Dermis blood vessel endothelial cell (primary cell): ENCODE measurements at places on chromosomes 4 and X. TPM values are rescaled to one million over a fixed set of nuclear protein-coding genes. Genes with fewer than 3 reads are reported as not detected.

DNA sequence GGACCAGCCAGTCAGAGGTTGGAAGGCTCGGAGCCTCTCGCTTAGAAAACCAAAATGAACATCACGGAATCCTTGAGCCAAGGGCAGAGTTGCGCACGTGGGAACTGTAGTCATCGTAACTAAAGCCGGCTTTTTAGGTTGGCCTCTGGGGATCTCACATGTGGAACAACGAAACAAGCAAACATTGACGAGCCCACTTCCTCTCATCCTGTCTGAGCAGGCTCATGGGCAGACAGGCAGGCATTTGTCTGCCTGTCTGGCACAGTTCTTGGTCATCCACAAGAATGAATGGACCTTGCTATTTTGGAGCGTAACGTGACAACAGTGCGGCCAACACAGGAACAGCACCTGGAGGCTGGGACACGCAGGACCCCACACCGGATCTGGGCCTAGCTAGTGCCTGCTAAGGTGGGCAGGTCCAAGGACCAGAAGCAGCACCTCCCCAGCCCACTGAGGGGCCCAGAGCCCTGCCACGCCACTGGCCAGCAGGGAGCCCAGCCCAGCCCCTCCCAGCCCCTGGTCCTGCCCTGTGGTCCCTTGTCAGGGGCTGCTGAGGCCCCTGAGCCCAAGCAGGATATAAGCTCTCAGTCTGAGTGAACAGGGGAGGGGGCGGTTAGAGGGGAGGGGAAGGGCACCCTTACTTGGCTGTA lies 9.2 kb upstream of the TREX2 start:
- no peak for DNase-seq

The MAGEA1 gene
- not detected in 2 replicates for total RNA-seq

DNA sequence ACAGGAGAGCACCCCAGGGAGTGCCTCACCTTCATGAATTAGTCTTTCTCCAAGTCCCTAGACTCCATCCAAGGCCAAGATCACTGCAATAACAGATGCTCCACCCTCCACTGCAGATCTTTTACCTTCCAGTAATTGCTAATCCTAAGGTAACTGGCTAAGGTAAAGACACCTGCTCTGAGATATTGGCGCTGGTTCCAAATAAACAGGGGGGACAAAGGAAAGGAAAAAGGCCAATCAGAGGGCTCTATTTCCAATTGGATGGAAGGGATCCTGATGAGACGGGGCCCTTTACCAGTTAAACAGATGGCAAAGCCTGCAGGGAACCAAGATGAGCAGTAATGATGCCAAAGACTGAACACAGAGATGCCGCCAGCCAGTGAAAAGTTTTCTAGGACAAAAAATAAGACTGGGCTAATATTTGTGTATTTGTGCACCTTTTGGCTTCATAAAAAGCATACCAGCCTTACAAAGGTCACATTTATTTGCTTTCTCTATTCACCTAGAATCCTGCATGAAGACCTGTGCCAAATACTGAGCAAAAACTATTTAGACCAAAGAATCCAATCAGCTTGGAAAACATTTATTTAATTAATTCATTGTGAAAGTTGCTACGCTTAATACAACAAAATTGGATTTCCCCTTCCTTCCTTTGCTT lies 148.5 kb downstream of the PPP3CA start:
- DNase-seq, result no peak

DNA sequence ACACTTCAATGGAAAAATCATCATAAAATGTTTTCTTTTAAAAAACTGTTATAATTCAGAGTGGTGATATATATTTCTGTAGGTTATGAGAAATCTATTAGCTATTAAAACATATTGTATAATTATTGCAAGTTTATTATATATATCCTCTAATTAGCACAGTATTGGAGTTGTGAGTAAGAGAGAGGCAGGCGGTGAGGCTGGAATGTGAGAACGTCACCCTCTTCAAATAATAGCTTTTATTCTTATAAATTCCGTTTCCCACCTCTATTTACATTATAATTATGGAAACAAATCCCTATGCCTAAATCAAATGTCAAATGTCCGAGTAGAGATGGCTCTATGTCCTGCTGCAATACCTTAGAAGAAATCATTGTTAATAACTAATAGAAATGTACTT lies 292.9 kb downstream of the ADGRL3 start:
- no peak for DNase-seq

- no peak for DNase-seq
These were observed 87.5 kb downstream of the NSUN7 start for GRCh38 chr4:40837094-40837870.

GRCh38 chrX:85004255-85004654 lies 578 bp downstream of the APOOL start:
- DNase-seq, result peak; percentile 30

The NSUN7 gene
- total RNA-seq, result 0.09 TPM in 1 of 2 replicates, not detected in the other

DNA sequence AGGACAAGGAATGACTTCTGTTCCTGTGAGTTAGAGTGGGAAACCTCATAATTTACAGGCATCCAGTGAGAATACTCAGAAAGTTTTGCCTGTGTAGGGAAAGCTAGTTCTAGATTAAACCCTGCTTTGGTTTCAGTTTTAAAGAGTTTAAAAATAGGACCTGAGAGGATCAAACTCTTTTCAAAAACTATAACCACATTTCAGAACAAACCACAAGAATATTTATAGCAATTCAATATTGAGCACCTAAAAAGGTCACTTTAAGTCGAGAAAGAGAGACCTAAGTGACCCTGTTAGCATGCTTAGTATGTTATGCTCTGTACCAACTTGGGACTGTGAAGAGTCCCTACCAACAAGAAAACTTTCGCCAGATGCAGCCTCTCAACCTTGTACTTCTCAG lies 17.4 kb upstream of the PWWP3B start:
- no peak for DNase-seq

DNA sequence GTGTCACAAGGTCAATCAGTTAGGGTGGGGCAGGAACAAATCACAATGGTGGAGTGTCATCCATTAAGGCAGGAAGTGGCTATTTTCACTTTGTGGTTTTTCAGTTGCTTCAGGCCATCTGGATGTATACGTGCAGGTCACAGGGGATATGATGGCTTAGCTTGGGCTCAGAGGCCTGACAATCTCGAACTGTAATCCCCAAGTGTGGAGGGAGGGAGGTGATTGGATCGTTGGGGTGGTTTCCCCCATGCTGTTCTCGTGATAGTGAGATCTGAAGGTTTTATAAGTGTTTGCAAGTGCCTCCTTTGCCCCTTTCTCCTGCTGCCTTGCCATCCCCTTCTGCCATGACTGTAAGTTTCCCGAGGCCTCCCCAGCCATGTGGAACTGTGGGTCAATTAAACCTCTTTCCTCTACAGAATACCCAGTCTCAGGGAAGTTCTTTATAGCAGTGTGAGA lies 36.7 kb upstream of the STS start:
- peak; percentile 28 for DNase-seq

DNA sequence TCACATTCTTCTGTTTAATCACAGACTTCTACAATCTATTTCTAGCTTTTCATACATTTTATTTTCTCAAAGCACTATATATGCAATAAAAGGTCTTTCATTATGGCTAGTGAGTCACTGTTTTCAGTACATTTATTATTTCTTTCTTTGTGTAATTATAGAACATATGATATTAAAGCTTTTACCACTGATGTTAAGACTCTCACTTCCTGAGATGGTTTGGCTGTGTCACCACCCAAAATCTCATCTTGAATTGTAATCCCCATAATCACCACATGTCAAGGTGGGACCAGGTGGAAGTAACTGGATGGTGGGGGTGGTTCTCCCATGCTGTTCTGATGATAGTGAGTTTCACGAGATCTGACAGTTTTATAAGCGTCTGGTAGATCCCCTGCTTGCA lies 41.9 kb downstream of the UBA6 start:
- DNase-seq, result no peak

DNA sequence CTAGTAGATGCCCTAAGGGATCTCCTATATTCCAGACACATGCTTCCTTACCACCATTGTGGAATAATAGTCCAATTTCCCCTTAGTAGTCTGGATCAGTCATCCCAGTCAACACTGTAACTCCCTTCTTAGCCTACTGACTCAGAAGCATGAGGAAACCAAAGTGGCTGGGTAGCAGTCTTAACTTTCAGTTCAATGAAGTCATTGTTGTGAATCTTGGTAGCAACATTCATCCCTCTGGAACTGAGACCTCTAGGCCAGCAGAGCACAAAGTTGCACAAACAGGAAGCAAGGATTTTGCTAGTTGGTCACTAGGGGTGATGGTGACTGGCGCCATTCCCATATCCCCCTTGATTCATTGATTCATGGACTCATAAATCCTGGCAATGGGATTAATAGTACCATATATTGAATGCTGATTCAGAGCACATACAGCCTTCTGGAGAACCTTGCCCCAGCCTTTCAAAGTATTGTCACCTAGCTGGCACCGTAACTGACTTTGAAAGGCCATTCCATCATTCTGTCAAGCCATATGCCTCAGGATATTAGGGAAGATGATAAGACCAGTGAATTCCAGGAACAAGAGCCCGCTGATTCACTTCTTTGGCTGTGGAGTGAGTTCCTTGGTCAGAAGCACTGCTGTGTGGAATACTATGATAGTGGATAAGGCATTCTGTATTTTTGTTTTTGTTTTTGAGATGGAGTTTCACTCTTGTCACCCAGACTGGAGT lies 19.7 kb upstream of the GPAT3 start:
- peak; percentile 9 for DNase-seq

The UGT2A1 gene
- total RNA-seq, result under 0.01 and 0.05 TPM in 2 replicates

DNA sequence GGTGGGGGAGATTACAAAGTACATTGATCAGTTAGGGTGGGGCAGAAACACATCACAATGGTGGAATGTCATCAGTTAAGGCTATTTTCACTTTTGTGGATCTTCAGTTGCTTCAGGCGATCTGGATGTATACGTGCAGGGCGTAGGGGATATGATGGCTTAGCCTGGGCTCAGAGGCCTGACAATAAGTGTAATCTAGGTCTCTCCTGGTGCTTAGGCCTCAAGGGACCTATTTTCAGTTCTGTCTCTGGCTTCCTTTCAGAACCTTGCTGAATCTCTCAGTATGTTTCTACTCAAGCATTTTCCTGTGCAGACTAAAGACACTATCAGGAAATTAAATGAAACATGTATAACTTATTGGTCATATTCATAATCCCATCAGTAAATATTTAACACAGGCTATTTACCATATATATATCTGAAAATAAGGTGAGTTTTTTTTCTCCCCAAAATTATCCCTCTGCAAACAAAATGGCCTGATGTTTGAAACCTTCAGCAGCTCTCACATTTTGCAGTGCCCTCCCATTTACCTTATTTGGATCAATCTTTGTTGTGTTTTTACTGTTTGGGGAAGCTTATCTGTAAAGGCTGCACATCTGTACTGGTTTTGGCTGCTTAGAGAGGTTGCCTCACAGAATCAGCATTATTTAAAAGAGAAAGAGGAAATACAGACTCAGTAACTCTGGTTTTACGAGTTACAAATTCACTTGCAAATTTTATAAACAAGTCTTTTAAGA lies 2.3 kb upstream of the ZCCHC4 start:
- no peak for DNase-seq

The ZNF630 gene
- total RNA-seq, result 1.5 and 3.2 TPM in 2 replicates

- peak; percentile 9 for DNase-seq
These were observed 9.7 kb upstream of the ADRA2C start for GRCh38 chr4:3756343-3757059.

GRCh38 chrX:153398275-153398960 lies 2.7 kb downstream of the PNMA6E start:
- DNase-seq, result no peak

GRCh38 chrX:150575419-150575814 lies 7.0 kb downstream of the MTM1 start:
- DNase-seq, result no peak

- no peak for DNase-seq
These were observed 76.3 kb upstream of the SHOX start for GRCh38 chrX:554271-554670.

- DNase-seq, result no peak
These were observed 299.1 kb downstream of the ARHGAP24 start for GRCh38 chr4:85774000-85774399.

DNA sequence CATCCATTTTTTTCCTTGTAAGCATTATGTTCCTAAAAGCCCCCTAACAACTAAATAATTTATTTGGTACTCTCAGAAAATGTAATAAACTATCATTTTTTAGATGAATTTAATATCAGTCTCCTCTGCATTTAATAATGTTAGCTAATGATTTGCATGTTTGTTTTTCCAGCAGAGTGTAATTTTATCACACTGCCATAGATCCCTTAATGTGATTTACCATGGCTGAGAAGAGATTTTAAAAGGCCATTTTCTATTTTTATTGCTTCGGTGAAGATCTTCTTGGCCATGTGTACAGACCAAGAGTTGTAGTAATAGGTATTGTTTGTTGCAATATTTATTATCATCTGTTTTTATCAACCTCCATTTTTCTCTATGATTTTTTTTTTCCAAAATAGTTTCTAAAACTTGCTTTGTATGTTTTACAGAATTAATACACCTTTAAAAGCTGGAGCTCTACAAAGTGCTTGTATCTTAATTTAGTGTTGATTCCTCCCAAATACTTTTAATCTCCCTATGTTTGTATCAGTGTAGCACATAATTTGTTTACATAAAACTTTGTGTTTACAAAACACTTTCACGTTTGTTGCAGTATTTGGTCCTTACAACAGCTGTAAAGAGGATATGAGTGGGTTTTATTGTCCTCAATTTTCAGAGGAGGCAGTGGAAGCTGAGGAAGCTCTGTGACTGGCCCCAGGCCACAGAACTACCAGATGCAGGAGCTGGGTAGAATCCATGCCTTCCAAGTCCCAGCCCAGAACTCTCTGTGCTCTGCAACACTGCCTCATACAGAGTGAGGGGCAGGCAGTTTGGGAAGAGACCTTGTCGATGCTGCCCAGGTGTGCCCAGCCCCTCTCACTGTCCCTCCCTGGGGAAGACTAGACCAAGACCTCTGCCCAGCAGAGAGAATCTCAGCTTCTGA lies 58.1 kb downstream of the FAM114A1 start:
- DNase-seq, result no peak

GRCh38 chr4:140188975-140189374 lies 35.0 kb upstream of the MAML3 start:
- peak; percentile 83 for DNase-seq

DNA sequence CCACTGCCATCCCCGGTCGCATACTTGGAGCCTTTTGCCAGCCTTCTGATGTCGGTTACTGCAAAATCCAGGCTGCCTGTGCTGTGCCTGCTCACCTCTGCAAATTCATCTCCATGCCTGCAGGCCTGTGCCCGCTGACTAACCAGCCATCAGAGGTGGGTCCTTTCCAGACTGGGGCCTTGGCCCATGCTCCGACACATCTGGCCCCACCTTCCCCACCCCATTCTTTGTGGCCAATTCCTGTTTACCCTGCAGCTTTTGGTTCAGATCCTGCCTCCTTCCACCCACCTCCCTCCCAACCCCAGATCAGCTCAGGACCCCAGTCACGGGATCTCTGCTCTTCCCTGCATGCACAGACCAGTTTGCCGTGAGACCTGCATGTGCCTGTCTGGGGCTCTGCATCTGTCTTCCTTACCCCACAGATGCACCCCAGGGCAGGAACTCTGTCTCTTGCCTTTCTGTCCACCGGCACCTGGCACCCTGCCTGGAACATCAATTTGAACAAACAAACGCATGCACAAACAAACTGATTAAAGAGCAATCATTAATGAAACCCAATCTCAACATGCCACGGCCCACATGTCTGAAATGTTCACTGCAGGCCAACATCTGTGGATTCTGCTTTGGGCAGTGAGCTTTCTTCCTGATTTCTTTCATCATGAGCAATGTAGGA lies 112.8 kb upstream of the PSAPL1 start:
- DNase-seq, result no peak
